ENCODE measurements at places on chromosomes 3 and 15.

DNA sequence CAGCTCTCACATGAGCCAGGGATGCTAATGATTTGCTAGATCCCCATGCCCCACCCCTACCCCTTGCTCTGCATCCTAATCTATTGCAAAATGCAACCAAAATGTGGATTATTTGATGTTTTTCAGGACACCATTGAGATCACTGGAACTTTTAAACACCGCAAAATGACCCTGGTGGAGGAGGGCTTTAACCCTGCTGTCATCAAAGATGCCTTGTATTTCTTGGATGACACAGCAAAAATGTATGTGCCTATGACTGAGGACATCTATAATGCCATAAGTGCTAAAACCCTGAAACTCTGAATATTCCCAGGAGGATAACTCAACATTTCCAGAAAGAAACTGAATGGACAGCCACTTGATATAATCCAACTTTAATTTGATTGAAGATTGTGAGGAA lies 29.7 kb downstream of the HDC start:
- no peak for DNase-seq

- no peak for DNase-seq
Measured at GRCh38 chr3:196867155-196867506, 589 bp upstream of the SENP5 start.

GRCh38 chr3:46091741-46092701 lies 64.7 kb upstream of the XCR1 start:
- no peak for DNase-seq

GRCh38 chr3:77326586-77326985 lies 286.7 kb downstream of the ROBO2 start:
- no peak for DNase-seq

- DNase-seq: no peak
Measured at GRCh38 chr3:18121020-18121419, 304.1 kb downstream of the SATB1 start.

- DNase-seq: no peak
Measured at GRCh38 chr15:44537735-44538240, 841 bp downstream of the EIF3J start.

DNA sequence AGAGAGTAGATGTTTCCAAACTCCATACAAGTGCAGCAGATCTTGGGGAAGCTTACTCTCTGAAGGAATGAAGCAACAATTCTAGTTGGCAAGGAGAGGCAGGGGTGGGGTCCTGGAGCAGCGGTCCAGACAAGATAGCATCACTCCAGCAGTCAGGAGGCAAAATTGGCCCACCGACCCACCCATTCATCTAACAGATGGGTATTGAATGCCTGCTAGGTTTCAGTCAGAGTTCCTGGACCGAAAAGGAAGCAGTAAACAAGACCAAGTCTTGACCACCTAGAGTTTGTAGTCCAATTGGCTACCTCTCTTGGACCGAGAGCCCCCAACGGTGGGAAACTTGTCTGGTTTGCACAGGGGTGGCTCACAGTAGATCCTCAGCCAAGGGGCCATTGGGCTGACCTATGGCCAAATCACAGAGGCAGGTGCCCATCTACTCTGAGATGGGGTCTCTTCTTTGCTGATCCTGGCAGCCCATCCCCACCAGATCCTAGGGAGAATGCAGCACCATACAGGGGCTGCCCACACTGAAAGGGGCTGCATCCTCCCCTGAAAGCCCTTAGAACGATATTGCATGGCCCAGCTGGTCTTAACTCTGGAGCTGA lies 74.3 kb downstream of the CORO2B start:
- no peak for DNase-seq
